ENCODE measurements at places on chromosomes 2 and 18. TPM values are rescaled to one million over a fixed set of nuclear protein-coding genes. Genes with fewer than 3 reads are reported as not detected.

PFN4 gene
- 1.9 TPM for total RNA-seq

UGT1A1 gene
- not detected for total RNA-seq

- peak; percentile 77 for DNase-seq
These were observed 82.7 kb downstream of the LONRF2 start for GRCh38 chr2:100239486-100240210.

DNA sequence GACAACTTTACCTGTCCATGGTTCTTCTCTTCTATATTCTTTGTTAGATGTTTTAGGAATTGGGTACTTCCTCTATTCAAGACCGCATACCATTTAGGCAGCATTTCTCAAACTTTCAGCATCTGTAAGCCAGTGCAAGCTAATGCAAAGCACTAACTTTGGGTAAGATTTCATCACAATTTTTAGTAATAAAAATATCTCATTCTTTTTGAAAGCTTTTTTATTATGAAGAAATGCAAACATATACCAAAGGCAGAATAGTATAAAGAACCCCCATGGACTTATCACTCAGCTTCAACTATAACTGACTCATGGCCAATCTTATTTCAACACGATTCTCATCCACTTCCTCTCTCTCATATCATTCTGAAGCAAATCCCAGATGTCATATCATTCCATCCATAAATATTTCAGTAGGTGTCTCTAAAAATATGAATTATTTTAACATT, 32.9 kb downstream of the INO80C start:
- no peak for DNase-seq

DNA sequence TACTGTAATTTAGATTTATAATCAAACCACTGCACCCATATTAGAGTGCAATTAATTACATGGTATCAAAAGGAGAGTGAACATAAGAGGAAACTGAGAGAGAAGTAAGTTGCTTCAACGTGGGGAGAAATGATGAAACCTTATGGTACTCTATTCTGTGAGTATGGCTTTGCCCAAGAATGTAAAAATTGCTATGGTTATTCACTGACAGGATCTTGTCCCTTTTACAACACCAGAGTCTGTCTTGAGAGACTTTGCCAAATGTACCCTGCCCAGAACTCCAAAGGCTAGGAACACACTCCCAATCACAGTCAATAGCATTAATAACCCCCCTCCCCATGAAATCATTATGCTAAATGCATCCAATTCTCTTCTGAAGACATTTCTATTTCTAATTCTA, 974.8 kb upstream of the POU3F3 start:
- DNase-seq: no peak

GRCh38 chr2:188881434-188881833, 92.7 kb upstream of the COL3A1 start:
- DNase-seq: no peak

DNA sequence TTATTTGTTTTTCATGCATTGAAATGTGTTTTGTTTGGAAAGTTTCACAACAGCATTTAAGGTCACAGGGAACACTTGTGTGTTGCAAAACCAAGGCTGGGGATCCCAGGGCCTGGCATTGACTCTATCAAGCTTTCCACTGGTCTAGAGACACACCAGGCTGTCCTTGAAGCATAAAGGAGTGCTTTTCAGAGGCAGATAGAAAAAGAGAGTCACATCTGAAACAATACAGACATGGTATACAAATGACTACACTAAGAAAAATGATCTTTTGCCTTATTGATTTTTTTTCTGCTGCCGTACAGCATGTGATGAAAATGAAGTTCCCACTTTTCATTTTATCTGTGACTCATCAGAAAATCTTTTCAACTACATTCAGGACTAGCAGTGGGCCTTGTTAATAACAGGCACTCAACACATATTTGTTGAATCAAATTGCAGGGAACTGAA, 61.9 kb upstream of the ZCCHC2 start:
- DNase-seq: no peak

GRCh38 chr2:27059141-27059820, 7.8 kb downstream of the AGBL5 start:
- no peak for DNase-seq

GRCh38 chr18:61570070-61570469, 236.8 kb downstream of the CDH20 start:
- DNase-seq: no peak

- peak; percentile 5 for DNase-seq
These were observed 59.9 kb upstream of the KCNE4 start for GRCh38 chr2:222992137-222992536.

- no peak for DNase-seq
These were observed 10.0 kb upstream of the OTX1 start for GRCh38 chr2:63040586-63040985.

DNA sequence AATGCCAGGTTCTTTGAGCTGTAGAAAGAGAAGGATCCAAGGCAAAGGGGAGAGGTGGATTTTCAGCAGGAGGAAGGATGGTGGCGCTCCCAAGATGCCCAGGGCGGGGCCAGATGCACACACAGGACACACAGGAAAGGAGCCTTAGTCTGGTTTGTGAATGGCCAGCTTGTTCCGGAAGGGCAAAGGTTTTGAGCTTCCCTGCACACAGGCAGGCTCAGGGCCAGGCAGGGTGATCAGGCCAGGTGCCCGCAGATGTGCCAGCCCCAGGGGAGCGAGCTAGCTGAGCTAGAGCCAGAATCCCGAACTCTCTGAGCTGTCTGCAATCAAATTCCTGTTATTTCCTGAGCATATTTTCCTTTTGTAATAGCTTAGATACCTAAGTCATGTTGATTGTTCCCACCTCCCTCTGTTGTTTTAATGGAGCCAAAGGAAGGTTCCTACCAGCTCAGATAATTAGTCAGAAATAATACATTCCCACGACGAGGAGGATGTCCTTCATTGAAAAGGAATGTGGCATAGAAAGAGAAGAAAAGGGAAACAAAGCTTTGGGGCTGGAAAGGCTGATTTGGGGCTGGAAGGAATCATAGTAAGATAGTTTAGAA, 13.7 kb upstream of the OTOF start:
- no peak for DNase-seq

- no peak for DNase-seq
These were observed 1.1 kb downstream of the EFHD1 start for GRCh38 chr2:232634206-232635150.

DNA sequence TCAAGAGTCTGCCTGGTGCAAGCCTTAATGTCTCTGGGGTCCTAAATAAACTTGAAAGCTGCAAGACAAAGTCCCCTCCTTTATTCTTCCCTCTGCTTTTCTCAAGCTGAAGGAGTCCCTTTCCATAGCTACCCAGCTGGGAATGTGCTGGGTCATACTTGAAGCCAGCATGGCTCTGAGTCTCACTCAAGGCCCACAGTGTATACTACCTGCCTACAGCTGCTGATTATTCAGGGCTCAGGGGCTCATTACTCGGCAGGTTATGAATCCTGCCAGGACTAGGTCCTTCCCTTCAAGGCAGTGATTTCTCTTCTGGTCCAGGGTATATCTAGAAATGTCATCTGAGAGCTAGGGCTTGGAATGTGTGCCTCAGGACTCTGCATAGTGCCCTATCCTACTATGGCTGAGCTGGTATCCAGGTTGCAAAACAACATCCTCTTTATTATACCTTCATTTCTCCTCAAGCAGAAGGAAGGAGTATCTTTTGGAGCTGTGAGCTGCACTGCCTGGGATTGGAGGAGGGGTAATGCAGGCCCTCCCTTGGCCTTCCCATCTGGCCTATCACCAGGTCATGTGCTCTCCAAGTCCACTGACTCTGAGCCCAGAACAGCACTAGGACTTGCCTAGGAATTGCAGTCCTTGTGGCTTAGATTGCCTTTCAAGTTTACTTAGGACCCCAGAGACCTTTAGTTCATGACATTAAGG, 22.3 kb downstream of the IL1RN start:
- no peak for DNase-seq

- no peak for DNase-seq
These were observed 163.6 kb downstream of the CAPN13 start for GRCh38 chr2:30643674-30644073.

DNA sequence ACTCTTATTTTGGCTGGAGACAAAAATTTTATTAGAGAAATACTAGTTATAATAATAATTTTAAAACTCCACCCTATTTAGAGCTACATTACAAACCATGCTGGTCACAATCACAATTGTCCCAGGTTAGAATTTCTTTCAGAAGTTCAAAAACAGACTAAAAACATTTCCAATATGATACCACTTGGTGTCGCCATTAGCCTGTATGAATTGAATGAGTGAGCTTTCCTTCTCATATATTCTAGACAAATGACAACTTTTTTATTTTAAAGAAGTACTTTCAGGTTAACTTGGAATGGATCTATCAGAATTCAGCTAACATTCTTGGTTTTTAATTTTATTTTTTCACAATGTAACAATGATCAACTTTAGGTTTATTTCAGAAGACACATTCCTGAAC, 48.0 kb downstream of the SERPINB8 start:
- DNase-seq: no peak

- DNase-seq: no peak
These were observed 669.7 kb downstream of the TDRD15 start for GRCh38 chr2:21793461-21793860.

Measured in osteocyte (in vitro differentiated cells).